ENCODE measurements at places on chromosomes 2 and 18.
A peak's percentile ranks its signal among the peaks of the same experiment; 100 is the strongest.

DNA sequence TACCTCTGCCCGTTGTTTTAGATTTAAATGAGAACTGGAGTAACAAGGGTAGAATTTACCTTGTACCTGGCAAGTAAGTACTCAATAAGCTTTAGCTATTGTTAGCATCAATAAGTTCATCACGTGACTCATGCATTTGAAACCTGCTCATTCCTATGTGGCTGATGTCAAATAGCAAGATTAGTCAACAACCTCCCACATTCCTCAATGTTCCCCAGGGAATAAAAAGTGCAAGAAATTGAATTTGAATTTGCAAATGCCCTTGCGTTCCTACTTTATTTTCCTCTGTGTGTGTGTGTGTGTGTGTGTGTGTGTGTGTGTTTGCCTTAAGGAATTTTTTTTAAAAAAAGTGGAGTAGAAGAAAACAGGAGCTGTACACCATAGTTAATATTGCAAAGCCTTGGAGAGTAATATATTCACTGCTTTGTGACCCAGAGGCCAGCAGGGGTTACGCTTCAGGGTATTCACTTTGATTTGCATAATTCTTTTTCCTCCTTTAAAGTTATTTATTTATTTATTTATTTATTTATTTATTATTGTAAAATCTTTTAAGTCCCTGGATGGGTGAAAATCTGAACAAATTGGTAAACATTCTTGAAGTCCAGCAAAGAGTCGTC is 43.9 kb upstream of the DNAH7 start:
- no peak for DNase-seq

DNA sequence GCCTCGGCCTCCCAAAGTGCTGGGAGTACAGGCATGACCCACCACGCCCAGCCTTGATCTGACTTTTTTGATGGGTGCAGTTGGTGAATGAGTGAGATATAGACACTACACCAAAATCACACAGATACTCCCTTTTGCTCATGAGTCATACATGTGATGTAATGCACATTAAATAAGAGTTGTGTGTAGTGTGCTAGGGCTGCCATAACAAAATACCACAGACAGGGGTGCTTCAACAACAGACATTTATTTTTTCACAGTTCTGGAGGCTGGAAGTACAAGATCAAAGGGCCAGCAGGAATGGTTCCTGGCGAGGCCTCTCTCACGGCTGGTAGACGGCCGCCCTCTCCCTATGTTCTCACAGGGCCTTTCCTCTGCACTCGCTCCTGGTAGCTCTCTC is 46.6 kb downstream of the GBX2 start:
- no peak for DNase-seq

- no peak for DNase-seq
Observed at GRCh38 chr2:238967031-238967977, 119.4 kb downstream of the TWIST2 start.

DNA sequence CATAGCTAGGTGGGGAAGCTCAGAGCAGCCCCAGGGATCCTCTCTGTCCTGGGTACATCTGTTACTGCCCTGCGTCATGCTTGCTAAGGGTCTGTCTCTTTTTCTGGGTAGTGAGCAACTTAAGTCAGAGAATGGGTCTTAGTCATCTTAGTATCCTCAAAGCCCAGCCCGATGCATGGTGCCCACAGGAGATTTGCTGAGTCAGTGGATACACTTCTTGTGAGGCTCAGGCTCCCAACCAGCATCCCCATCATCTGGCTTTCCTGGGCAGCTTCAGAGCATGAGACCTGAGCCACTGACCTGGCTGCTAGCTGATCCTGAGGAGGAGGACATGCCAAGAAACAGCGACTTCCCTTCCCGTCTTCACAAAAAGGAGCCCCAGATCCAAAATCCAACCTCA is 10.0 kb downstream of the FOXI3 start:
- no peak for DNase-seq

GRCh38 chr18:22093731-22094357 is 75.5 kb upstream of the GATA6 start:
- no peak for DNase-seq

DNA sequence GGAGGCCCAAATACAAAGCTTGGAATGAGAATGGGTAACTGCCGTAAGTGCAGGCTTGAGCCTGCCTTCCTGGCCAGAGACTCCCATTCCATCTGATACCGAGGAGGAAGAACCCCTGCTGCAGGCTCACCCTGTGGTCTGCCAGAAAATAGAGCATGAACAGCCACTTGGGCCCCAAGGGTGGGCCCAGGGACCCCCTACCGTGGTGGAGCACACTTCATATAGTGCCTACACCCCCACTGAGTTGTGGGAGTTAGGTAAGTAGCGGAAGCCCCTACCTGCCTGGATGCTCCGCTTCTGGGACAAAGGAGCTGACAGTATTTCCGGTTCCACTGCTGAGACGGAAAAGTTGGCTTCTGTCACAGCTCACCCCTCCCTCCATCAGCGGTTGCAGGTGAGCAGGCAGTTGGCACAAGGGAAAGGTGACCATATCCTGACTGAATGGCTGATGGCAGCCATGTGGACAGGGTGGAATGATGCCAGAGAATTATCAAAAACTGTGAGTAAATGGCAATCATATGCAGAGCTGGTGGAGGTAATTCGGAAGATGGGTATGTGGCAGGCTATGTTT is 11.5 kb upstream of the C2orf42 start:
- no peak for DNase-seq

DNA sequence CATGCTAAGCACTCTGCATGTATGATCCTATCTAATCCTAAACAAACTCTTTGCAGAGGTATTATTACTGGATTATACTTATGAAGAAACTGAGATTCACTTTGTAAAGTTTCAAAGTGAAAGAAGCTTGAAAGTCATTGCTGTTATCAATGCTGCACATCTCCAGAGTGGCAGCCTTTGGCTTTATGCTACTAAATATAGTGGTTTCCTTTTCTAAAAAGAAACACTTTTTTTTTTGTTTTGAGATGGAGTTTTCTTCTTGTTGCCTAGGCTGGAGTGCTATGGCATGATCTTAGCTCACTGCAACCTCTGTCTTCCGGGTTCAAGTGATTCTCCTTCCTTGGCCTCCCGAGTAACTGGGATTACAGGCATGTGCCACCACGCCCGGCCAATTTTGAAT is 114.9 kb upstream of the RAB27B start:
- no peak for DNase-seq

DNA sequence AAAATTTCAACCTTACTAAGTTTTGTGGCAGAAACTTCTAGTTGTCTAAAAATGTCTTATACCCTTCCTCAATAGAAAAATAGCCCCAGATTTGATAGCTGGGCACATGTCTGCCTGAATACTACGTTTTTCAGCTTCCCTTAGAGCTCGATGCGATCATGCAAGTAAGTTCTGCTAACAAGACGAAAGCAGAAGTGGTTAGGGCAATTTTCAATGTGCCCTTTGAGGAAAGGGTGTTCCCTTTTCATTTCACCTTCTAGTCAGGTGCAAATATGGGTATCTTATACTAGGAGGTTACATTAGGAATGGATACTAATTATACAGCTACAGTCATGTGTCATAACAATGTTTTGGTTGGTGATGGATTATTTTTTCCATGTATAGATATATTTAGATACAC is 1572.1 kb upstream of the LRRTM1 start:
- DNase-seq, result peak; percentile 10

DNA sequence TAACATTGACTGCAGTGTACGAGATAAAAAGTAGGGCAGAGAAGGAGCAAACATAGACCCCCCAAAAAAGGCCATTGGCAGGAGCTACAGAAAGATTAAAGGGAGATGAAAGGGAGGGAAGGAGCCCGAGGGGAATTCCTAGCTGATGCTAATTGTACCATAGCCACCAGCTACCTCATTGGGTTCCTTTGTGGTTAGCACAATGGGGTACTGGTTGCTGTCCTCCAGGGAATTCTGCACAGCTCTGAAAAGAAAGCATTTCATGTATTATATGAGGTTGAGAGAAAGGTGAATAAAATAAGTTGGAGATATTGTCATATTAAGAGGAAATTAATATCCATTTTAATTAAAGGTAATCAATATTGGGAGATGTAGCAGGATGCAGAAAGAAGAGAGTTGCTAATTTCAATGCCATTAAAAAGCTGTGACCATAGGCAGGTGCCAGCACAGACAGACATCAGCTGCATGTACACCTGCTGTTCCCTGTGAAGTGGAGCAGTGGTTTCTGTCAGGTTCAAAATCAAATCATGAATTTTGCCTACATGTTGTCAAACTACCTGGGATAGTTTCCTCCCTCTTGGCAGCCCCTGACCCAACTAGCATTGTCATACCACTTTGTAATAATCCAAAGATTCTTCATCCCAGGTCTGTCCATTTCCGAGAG is 185.4 kb upstream of the DLGAP1 start:
- no peak for DNase-seq

DNA sequence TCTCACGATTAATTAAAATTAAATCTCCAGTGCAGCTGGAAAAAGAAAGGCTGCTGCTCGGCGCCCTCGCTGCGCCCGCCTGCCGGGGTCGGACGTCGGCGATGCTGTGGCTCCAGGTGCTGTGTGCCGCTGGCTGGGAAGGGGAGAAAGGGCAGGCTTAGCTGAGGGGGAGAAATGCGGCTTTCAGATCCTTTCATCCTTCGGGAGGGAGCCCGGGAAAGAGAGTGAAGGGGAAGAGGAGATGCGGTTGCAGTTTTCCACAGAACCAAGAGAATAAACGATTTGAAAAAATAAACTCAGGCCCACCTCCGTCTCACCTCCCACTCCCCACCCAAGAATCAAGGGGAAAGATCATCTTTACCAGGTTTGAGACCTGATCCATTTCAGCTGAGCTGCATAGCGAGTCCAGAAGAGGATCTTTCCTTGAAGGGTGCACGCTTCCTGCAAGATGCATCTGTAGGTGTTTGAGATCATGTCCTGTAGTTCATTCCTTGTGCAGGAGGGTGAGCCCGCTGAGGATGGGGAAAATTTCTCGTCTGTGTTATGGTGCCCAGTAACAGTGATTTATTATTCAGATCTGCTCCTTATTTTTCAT is 495 bp downstream of the TMEM169 start:
- DNase-seq, result no peak

GRCh38 chr2:183389546-183390080 is 265.4 kb downstream of the NUP35 start:
- no peak for DNase-seq

Measured in hematopoietic multipotent progenitor cell (in vitro differentiated cells).